Bronchial epithelial cell (primary cell): ENCODE measurements at places on chromosomes 6 and 20. TPM values are rescaled to one million over a fixed set of nuclear protein-coding genes. Genes with fewer than 3 reads are reported as not detected.

DNA sequence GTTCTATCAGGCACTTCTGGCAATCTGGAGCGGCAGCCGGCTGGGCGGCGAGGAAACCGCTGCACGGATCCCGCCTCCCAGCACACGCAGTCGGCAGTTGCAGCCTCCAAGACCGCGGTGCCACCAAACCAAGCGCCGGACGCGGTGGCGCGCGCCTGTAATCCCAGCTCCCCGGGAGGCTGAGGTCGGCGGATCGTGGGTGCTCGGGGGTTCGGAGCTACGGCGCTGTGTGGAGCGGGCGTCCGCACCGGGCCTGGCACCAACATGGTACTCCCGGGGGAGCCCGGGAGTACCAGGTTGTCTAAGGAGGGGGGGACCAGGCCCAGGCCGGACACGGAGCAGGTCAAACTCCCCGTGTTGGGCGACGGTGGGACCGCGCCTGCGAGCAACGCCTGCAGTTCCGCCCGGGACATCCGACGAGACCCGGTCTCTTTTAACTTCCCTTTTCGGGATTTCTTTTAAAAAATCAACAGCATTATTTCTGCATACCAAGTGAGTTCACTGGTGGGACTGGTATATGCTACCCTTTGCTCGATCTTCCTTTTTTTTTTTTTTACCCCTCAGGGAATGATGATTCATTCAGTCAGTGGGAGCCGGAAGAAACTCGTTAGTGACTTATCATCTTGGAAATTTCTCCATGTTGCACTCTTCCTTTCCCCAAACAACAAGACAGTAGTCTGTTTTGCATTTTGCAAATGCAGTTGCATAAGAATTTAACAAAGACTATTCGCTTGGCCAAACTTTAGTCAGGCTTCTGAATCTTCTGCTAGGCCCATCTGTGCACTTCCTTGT is 27.6 kb downstream of the ZNF311 start:
- DNase-seq = peak; percentile 68

DNA sequence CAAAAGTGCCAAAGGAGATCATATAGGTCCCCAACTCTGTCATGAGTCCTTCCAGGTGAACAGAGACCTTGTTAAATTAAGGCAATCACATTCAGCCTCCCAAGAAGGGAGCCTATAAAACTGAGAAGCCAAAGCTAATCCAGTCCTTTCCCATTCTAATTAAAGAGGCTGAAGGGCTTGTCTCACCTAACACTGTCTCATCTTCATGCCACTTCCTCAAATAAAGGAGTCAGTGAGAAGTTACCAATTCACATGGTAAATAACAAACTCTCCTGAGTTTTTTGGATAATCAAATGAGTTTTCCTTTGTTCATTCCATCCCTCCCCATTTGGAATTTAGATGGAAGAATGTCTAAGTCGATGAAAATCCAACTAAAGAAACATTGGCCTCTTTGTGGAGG is 242.8 kb downstream of the UST start:
- DNase-seq = no peak

- DNase-seq = no peak
These were observed 643 bp downstream of the CD24 start for GRCh38 chr6:106973836-106974335.

GRCh38 chr6:15980801-15981200 is 148.1 kb upstream of the MYLIP start:
- peak; percentile 88 for DNase-seq

GRCh38 chr6:164164876-164165275 is 750.4 kb downstream of the QKI start:
- DNase-seq = no peak

GRCh38 chr6:73364121-73364520 is 1.7 kb downstream of the KHDC3L start:
- no peak for DNase-seq

GRCh38 chr20:51500311-51500710 is 42.2 kb downstream of the NFATC2 start:
- peak; percentile 83 for DNase-seq

DNA sequence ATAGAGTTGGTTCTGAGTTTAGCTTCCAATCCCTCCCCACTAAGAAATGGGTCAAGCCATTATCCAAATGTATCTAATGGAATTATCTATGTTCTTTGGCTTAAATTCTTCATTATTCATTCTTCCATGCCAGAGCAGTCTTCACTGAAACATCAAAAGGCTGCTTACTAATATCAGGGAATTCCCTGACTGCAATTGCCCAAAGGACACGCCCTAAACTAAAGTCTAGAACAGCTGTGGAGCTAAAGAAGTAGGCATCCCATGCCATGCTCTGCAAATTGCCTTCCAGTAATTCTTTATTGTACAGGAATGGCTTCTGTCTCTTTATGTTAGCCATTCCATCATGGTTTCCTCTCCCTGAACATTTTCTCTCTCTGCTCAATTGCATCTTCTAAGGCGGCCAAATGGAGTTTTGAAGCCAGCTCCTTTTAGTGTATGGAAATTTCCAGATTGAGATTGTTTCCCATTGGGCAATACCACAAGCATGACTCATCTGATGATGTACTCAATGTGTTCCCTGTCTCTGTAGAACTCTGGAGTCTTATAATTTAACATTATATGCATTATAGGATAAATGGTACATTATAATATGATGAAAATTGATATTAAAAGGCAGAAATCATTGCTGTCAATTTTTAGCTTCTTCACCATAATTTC is 28.8 kb upstream of the TSHZ2 start:
- DNase-seq = peak; percentile 90

- no peak for DNase-seq
These were observed 257.6 kb upstream of the SUPT3H start for GRCh38 chr6:45635284-45635867.

GRCh38 chr6:36268478-36269275 is 1.2 kb upstream of the PNPLA1 start:
- DNase-seq = no peak

DNA sequence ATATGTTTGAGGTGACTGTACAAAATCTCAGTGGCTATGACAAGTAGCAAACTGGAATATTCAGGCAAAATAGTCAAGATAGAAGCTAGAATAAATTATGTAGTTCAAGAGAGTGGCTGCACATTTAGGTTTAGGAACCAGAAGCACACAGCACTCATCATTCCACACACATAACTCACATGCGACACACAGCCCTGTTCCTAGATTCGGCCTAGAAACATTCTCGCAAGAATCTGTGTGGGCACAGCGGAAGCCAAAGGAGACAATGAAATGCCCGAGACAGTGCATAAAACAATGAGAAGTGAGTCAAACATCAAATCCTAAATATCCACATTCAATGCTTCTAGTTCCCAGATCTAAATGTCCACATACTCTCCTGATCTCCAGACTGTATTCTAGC is 9.5 kb upstream of the SUPT3H start:
- DNase-seq = no peak

DNA sequence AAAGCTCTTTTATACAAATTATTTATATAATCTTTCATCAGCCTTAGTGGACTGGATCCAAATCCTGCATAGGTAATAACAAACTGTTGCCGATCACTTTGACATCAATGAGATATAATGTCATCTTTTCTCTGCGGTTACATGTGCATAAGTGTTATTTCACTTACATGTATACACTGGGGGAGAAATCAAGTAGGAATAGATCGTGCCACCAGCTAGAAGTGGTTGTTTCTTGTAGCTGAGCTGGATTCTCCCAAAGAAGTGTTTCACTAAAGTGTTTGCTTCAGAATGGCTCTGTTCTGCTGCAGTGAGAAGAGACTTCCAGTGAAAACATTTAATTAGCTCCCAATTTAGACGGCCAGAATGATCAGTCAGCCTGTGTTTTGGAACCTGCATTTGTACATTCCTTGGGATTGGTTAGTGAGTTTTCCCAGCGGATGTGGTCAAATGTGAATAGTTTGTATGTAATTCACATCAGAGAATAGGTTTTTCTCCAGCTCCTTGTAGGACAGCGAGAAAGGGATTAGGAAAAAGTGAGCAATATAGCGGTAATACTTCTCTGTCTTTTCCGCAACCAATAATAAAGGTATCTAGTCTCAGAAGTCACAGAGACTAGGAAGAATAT is 163.1 kb upstream of the CCN2 start:
- peak; percentile 57 for DNase-seq

- no peak for DNase-seq
These were observed 140.2 kb downstream of the KIF13A start for GRCh38 chr6:17847203-17847760.

DNA sequence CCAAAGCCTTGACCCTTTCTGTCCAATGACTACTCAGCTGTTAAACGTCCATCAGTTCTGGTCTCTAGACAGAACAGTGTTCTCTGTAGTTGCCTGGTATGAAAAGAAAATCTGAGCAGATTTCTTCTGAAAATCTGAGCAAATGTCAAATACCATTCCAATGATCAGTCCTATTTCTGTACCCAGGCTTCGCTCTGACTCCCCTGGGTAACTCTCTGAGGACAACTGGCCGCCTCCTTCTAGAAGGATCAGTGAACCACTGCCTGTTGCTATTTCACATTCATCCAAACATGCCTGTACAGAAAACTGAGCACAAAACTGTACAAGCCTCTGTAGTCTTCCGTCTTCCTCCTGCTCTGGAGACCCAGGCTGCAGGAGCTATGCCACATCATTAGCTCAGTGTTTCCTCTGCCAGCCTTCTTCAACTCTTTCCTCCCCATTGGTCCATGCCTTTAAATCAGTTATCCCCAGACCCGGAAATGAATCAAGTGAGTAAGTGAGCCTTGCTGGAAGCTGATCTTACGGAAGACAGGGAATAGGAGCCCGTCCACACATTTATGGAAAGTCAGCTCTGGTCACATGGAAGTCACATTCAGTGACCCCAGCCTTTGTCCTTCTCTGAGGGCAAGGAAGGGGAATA is 63.3 kb downstream of the DAAM2 start:
- no peak for DNase-seq

- no peak for DNase-seq
These were observed 166.4 kb downstream of the ATXN1 start for GRCh38 chr6:16594849-16595248.

DNA sequence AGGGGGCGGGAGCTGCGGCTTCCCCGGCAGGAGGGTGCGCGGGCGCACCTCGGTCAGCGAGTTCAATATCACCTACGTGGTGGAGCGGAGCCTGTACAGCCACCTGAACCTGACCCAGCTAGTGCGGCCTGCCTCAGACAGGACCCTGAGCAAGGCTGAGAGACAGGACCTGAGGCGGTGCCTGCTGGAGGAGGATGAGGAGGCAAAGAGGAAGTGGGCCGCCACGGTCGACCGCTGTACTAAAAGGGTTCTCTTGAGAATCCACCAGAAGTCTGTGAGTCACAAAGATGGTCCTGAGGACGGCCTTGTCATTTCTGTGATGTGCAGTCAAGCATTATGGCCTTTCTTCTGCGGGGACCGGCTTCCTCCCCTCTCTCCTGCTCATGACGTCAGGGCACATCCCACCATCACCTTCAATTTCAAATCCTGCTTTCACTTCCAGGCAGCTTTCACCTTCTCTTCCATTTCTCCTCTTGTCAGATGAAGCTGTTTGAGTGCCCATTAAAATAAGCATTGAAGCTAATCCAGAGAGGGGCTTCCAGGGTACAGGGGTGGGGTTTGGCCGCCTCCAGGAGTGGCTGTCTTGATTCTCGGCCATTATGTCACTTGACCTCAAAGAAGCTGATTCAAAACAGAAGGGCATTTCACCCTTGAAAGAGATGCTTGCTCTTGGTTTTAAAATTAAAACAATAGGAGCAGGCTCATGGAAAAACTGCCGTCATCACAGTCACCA is 177.6 kb downstream of the SASH1 start:
- no peak for DNase-seq

- DNase-seq = no peak
These were observed 167.1 kb upstream of the ATXN1 start for GRCh38 chr6:16928387-16928786.

- peak; percentile 97 for DNase-seq
These were observed 11.9 kb upstream of the NSFL1C start for GRCh38 chr20:1478566-1478965.

DNA sequence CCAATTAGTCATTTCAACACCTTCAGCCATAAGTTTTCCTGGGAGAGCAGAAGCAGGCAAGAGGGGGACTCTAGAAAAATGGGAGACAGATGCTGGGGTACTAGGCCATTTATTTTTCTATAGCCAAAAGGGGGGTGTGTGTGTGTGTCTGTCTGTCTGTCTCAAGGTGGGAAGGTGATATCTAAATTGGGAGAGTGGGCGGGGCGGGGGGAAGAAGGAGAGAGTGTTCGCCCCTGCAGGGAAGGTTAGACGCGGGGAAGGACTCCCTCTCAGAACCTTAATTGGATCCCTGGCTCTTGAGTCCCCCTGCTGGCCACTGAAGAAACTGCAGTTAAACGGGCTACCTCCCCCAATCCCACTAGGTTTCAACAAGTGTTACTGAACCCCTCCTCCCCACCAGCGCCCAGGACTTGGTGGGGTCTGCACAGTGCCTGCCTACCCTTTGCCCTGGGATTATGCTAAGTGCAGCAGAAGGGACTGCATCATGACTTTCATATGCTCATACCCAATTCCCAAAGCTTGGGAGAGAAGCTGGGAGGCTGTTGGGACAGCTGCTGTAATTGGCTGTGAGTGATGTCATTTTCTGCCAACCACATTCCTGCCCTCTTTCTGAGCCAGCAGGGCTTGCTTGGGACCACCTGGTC is 45.8 kb downstream of the FOXP4 start:
- peak; percentile 49 for DNase-seq

DNA sequence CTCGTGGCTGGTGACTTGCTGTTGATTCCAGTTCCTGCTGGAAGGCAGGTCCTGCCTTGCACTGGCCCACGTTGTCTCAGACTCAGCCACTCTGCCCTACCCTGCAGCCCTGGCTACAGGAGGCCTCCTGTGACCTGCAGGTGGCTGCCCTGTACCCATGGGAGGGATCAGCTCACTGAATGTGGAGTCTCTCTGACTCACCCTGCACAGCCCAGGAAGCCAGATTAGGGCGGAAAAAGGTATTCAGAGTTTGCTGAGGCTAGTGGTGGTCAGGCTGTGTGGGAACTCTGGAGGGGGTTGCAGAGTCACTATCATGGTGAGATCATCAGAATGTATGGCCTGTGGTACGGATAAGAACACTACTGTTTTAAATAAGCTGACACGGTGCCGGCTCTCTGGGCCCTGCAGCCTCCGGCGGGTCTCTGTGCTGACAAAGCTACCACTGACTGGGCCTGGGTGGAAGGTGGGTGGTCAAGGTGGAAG is 24.7 kb upstream of the PYGB start:
- peak; percentile 99 for DNase-seq

DNA sequence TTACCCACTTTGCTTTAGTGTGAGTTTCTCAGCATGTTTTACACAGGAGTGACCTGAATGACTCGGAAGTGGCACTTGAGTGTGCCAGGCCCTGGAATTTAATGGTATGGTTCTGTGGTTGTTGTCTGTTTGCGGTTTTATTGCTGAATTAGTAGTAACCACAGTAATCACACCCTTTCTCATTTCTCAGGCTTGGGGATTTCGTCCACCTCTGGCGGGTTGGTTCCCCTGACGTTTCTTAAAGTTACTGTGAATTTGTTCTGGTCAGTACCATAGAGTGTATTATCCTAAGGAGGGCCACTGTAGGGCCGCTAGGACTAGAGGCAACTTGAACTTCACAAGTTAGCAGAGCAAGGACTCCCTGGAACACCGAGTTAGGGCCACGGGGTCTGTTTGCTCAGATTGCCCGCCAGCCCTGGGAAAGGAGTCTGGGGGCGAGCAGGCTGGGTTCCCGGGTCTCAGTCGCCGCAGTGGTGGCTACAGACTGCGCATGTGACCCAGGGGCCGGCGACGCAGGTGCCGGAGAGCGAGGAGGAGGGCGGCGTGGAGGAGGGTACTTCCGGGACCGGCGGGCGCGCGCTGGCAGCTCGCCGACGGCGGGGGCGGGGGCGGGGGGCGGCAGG is 546 bp upstream of the KLHL32 start:
- DNase-seq = no peak

GRCh38 chr6:119683031-119683430 is 333.5 kb upstream of the MAN1A1 start:
- no peak for DNase-seq

PAK5 gene
- total RNA-seq = not detected in 2 replicates

RHAG gene
- not detected in 2 replicates for total RNA-seq

GFRAL gene
- total RNA-seq = not detected in 2 replicates

GMPR gene
- total RNA-seq = 0.26 and 0.53 TPM in 2 replicates

AVP gene
- total RNA-seq = not detected in 2 replicates
